ENCODE measurements at places on chromosomes 1 and 21.

- ATAC-seq, result peak; percentile 74
These were observed 8.7 kb upstream of the LGR6 start for GRCh38 chr1:202184750-202185460.

- ATAC-seq, result no peak
These were observed 20.2 kb upstream of the LRRC47 start for GRCh38 chr1:3816331-3817137.

DNA sequence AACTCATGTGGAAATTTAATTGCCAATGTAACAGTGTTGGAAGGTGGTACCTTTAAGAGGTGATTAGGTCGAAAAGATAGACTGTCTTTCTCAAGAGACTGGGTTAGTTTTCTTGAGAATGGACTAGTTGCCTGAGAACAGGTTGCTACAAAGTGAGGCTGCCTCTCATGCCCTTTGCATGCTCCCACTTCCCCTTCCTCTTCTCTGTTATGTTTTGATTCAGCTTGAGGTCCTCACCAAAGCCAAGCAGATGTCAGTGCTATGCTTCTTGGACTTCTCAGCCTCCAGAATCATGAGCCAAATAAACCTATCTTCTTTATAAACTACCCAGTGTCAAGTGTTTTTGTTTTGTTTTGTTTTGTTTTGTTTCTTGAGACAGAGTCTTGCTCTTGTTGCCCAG, 187.0 kb upstream of the RUNX1 start:
- ATAC-seq, result no peak

DNA sequence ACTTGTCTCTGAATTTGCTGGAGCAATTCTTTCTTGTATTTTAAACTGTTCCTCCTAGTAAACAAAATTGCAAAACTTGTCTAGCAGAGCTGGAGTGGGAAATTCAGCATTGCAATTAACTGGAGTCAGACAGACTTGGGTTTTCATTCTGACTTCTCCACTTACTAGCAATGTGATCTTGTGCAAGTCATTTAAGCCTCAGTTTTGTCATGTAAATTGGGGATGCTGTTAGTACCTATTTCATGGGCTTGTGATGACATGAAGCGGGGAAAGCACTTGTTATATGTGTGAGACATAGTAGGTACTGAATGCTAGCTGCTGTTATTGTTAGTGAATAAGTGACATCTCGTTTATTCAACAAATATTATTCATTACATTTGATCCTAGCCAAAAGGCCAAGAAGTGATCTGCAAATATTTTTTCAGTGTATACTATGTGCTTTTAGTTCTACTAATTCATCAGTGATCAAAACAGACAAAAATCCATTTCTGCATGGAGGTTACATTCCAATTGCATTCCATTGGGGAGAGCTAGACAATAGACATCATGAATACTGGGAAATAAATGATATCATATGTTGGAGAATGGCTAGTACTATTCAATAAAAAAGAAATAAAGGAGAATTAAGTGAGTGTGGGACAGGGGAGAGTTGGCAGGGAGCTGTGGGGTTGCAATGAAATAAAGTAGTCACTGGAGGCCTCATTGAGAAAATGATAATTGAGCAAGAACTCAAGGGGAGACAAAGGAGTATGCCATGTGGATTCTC, 47.1 kb downstream of the CACHD1 start:
- ATAC-seq, result peak; percentile 41

- ATAC-seq, result no peak
These were observed 19.8 kb downstream of the PTBP2 start for GRCh38 chr1:96741335-96741734.

DNA sequence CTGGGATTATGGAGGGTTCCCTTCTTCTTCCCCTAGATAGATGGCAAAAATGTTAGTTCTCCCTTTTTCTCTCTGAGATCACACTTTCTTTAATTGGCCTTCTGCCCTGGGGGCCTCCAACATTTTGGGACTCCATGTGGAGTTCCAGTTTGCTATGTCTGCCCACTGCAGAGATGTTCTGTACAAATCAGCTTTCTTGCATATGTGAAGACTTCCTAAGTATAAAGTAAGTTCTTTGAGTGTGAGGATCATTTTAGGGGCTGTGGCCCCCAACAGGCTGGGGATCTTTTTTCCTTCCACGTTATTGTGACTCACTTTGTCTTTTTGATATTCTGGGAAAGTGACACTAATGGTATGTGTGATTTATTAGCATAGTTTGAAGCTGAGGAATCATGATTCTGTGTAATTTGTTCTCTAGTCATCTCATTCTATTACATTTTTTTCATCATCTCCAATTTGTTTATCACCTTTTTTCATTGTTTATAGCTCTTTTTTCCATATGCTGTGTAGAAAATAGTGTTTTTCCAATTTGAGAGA, 48.2 kb downstream of the HHAT start:
- no peak for ATAC-seq

Data from gastroesophageal sphincter (tissue), 4 donors.